Foreskin fibroblast (primary cell): ENCODE measurements at places on chromosomes 5 and 9.
A peak's percentile ranks its signal among the peaks of the same experiment; 100 is the strongest.

DNA sequence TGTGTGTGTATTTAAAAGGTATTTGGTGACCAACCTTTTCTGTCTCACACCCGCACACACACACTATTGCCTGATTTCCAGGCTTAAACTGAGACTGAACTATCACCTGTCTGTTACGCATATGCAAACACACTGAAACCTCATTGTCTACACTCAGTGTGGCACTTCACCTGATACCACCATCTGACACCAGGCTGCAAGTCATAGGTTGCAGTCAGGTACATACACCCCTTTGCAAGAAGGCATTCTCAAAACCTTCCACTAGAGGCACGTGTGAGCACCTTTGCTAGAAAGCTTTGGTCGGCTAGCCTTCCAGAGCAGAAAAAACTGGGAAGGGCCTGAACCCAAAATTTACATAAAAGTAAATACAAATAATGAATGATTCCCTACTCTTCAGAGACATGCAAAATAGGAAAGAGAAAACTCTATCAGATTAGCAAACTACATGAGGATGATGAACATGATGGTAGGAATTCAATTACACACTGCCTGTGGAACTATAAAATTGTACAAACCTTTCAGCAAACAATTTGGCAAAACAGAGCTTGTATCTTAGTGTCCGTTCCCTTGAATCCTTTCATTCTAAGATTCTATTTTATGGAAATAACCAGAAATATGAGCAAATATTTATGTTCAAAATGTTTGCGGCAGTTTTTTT, 5.9 kb upstream of the FOXD1 start:
- peak; percentile 76 for DNase-seq

DNA sequence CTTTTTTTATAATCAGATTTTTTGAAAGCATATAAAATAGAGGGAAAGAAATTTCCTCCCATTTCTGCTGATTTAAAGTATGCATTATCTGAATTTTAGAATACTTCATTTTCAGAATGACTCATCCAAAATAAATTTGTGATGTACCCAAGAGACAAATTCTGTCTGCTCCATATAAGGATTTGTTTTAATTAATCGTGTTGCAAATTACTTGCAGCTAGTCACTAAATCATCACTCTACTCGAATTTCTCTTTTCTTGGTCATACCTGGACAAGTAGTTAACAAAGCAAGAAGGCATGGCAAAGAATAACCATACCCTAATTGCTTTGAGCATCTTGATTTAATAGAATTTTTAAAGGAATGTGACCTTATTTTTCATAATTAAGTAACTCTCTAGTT, 284.1 kb upstream of the GRAMD2B start:
- DNase-seq = peak; percentile 4

- DNase-seq = no peak
Measured at GRCh38 chr5:169686137-169686536, 49.1 kb downstream of the DOCK2 start.

GRCh38 chr5:152221721-152222629, 183.1 kb downstream of the NMUR2 start:
- DNase-seq = no peak

- no peak for DNase-seq
Measured at GRCh38 chr5:163943546-163943945, 438.1 kb downstream of the MAT2B start.

GRCh38 chr5:173881811-173882575, 6.2 kb upstream of the CPEB4 start:
- no peak for DNase-seq

DNA sequence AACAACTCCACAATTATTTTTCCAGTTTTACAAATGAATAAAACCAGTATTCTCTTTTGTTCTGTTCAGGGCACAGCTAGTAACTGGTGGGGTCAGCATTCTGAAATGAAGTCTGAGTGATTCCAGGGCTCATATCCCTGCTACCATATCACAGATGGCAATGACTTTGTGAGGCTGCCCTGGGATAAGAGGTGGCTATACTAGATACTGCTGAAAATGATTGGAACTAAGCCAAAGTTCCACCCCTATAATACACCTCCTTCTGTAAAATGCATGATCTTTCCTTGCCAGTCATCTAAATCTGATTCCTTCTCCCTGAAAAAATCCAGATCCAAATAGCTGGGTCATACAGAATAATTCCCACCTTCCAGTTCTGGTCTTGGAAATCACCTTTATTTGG, 14.4 kb downstream of the SLC25A51 start:
- no peak for DNase-seq

- no peak for DNase-seq
Measured at GRCh38 chr5:161314033-161314432, 232.5 kb downstream of the GABRB2 start.

DNA sequence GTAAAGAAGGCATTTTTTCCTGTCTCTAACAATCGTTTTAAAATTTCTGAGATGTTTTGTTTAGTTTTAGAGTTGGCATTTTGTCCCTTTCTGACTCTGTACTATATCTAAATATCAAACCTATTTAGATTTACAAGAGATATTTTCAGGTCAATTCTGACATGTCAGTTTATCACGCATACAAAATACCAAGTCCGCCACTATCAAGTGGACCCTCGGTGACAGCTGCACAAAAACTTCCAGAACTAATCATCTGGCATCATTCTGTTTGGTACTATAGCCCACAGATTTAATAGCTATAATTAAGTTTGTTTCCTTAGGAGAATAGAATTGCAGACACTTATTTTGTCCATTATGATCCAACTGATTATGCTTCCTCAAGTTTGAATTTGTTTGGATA, 1278.2 kb downstream of the CDH12 start:
- no peak for DNase-seq

GRCh38 chr5:106420102-106420501, 1250.6 kb downstream of the EFNA5 start:
- DNase-seq = no peak

DNA sequence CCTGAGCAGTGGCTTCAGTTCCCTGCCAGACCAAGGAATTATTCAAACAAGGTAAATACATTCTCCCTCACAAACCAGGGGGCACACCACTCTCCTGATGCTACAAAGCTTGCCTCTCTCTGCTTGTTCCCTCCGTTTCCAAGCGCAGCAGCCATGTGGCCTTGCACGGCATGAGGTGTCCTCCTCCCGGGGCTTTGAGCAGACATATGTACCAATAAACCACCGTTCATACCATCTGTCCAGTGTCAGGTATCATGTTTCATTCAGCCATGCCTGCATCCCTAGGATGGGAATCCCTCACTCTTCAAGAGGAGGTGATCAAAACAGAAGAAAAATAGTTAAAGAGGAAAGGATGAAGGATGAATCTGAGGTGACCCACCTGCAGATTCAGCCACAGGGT, 282.7 kb downstream of the ENC1 start:
- DNase-seq = peak; percentile 3

DNA sequence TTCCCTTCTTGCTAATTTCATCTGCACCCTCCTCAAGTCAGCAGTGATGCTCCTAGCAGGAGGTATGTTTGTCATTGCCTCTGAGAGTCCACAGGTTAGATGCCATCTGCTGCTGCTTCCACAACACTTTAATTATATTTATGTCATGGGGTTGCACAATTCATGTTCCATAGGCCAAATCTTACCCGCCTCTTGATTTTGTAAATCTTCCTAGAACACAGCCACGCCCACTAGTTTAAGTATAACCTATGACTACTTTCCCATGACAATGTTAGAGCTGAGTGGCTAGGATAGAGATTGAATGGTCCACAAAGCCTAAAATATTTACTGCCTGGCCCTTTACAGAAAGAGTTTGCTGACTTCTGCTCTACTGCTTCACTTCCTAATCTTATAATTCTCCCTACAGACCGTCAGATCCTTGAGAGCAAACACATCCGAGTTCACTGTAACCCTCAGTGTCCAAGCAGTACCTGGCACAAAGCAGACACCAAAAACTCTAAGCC, 21.1 kb downstream of the LIFR start:
- DNase-seq = no peak

DNA sequence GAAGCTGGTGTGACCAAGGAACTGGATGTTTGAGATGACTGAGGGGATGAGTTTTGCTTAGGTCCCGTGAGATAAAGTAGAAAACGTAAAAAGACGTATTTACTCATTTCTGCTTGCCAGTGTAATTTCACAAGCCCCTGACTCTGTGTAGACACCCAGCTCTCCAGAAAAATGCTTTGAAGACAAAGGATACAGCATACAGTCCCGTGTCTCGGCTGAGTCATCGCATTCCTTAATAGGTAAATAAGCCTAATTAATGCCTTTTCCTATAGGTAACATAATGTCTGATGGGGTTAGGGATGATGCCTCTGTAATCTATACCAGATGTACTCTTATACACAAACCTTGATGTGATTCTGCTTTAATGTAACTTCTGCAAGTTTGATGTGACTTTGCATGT, 20.2 kb downstream of the S100Z start:
- DNase-seq = no peak

- DNase-seq = peak; percentile 58
Measured at GRCh38 chr9:130042406-130042884, 544 bp downstream of the FNBP1 start.

GRCh38 chr5:157599565-157599964, 24.0 kb upstream of the ADAM19 start:
- DNase-seq = no peak

DNA sequence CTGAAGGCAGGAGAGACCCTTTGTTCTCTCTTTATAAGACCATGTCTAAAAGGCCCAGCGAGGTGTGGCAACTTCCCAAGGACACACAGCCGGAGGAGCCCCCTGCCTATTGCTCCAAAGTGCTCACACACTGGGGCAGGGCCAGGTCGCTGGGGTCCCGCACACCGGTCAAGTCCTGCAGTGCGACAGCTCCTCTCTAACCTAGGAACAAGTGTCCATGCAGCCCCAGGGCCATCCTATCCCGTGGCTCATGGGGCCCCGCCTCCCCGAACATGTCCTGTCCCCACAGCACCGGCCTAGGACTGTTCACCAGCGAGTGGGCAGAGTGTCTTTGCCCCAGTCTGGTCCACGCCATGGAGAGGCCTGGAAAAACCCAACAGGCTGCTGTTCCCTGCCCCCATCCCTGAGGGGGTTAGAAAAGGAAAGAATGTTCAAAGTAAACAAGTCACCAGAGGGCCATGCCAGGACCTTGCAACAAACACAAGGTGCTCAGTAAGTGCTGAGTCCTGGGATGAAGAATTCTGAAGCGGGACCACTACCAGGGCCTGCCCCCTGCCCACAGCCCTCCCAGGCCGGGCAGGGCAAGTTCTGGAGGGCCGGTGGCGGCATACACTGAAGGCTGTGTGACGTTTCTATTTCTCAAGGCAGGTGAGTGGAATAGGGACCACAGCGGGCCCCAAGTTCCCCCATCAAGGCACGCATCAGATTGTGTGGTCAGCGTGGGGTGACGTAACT, 938 bp downstream of the NINJ1 start:
- DNase-seq = no peak

DNA sequence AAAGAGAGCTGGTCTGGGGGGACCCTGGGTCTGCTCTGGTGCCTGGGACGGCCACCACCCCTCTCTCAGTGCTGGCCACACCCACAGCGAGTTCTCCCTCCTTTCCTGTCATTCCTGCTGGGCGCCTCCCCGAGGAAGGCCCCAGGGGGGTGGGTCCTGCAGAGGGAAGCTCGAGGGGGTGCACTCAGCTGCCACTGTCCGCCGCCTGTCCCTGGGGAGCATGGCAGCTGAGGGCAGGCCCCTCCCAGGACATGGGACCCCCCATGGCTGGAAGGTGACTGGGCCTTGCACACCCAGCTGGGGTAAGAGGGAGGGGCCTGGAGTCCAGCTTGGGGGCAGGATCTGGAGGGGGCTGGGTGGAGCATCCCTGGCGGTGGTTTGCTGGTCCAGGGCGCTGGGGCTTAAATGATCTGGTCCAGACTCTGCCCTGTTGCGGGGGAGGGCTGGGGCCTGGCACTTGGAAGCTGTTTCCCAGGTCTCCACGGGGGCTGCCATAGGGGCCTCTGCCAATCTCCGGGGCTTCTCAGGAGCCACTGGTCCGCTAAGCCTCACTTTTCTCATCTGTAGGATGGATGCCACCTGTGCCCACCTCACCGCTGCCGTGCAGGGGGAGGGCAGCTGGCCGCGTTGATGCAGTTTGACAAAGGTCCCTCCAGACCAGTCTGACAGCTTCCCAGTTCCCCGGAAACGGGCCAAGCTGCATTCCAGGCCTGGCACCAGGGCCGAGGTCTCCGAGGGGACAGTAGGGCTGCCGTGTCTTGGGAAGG, 6.0 kb upstream of the SLC2A6 start:
- DNase-seq = no peak

GRCh38 chr9:91170951-91171350, 190.8 kb downstream of the AUH start:
- DNase-seq = no peak

- peak; percentile 59 for DNase-seq
Measured at GRCh38 chr9:84331119-84331809, 9.3 kb downstream of the SLC28A3 start.

DNA sequence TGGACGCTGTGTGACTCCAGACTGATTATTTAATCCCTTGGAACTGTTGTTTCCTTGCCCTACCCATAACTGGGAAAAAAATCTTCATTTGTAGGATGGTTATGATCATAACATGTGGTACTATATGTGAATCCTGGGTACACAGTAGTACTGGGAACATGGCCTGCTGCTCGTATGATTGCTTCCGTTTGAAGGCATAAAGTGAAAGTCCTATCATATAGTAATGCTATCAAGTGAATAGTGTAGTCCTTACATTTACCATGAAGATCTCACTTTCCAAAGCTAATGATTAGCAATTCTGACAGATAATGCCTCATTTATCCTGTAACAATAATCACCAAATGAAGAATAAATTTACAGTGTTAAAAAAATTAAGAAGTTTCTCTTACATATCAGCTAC, 53.2 kb downstream of the MEF2C start:
- no peak for DNase-seq

DNA sequence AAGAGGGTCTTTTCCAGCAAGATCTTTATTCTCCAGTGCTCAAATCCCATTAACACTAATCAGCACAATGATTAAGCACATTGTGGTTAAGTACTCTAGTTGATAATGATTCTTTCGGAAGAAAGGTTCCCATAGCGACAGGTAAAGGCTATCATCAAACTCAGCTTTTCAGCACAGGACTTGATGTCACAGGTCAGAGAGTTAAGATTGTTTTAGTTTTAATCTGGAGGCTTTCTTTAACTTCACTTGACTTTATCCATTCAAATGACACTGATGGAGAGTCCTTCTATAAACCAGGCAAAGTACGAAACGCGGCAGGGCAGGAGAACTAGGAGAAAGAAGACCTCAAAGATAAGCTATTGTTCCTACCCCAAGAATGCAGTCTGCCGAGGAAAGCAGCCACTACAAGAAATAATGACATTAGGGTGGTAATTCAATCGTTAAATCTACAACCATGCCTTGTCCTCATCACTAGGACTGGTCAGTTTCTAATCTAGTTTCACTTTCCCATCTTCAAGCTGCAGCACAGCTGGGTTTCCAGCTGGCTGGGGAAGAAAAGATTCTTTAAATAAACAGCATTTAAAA, 4.6 kb downstream of the NRG2 start:
- peak; percentile 18 for DNase-seq

GRCh38 chr9:7239708-7240107, 481.9 kb downstream of the KDM4C start:
- DNase-seq = no peak

- DNase-seq = peak; percentile 13
Measured at GRCh38 chr9:81716409-81716808, 27.1 kb upstream of the TLE1 start.

- peak; percentile 40 for DNase-seq
Measured at GRCh38 chr5:174793684-174794328, 69.4 kb downstream of the MSX2 start.
